ENCODE measurements at places on chromosomes 6 and 20.

DNA sequence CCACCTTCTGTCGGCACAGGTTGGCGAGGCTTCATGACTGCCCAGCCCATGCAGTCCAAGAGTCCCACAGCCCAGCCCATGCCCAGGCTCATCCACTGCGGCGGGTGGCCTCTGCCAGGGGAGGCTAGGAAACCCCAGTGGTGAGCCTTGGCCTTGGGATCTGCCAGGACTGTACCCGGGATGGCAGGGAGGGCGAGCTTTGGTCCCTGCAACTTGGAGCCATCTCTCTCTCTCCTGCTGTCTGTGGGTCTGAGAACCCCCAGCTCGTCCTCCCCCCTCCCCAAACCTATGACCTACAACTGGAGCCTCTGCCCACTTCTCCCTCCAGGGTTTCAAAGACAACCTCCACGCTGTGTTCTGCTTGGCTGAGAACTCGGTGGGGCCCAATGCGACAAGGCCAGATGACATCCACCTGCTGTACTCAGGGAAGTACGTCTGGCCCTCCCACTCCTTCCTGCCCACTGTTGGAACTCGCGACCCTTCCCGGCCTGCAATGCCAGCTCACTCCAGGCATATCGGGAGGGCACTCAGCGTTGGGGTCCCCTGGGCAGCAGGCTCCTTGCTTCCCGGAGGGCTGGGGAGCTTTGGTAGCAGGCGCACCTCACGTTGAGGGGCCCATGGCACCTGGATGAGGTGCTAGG, 19.7 kb downstream of the NPEPL1 start:
- no peak for DNase-seq

DNA sequence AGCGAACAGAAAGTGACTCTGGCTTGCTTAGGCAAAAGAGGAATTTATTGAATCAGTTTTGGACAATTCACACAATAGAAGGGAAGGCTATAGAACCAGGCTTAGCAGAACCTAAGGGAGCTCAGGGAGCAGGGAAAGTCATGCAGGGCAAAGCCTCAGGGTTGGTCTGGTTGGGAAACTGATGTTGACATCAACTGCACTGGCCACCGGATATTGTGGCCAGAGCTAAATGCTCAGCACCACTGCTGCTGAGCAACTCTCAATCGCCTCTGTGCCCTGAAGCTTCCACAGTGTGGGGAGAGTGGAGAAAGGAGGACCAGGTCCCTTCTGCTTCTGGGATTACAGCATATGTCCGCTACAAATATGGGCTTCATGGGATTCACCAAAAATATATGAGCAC, 93.3 kb upstream of the GCM1 start:
- DNase-seq, result no peak

- no peak for DNase-seq
Measured at GRCh38 chr6:53295176-53295575, 53.6 kb downstream of the ELOVL5 start.

- DNase-seq, result peak; percentile 66
Measured at GRCh38 chr6:148747145-148747470, 278 bp downstream of the UST start.

GRCh38 chr20:59043698-59044097, 1.1 kb upstream of the PRELID3B start:
- DNase-seq, result no peak

GRCh38 chr6:63503199-63503598, 69.1 kb upstream of the LOC128125822 start:
- DNase-seq, result no peak

- DNase-seq, result no peak
Measured at GRCh38 chr6:16503970-16504415, 257.3 kb downstream of the ATXN1 start.

- peak; percentile 81 for DNase-seq
Measured at GRCh38 chr6:21005816-21006570, 471.7 kb downstream of the CDKAL1 start.

GRCh38 chr6:14277405-14277930, 159.9 kb downstream of the CD83 start:
- no peak for DNase-seq

GRCh38 chr6:37024656-37025337, 19.3 kb downstream of the FGD2 start:
- no peak for DNase-seq

GRCh38 chr20:62516338-62516737, 40.5 kb upstream of the GATA5 start:
- no peak for DNase-seq

Measured in mesenchymal stem cell (in vitro differentiated cells and primary cell).